ENCODE measurements at places on chromosomes 1 and 21.

DNA sequence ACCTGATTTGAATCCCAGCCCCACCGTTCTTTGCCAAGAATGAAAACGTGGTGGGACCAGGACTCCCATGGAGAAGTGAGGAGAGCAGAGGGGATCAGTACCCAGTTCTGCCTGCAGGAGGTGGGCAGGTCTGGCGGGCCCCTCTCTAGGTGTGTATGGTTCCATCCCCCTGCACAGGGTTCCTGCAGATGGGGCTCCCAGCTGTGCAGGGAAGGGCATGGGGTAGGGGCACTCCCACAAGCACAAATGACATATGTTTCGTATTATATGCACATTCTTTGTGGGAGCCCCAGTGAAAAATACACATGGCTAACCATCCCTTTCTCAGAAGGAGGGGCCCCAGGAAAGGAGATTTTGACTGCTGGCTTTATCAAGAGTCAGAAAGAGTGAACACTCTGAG is 144.6 kb downstream of the PLPP3 start:
- no peak for DNase-seq

DNA sequence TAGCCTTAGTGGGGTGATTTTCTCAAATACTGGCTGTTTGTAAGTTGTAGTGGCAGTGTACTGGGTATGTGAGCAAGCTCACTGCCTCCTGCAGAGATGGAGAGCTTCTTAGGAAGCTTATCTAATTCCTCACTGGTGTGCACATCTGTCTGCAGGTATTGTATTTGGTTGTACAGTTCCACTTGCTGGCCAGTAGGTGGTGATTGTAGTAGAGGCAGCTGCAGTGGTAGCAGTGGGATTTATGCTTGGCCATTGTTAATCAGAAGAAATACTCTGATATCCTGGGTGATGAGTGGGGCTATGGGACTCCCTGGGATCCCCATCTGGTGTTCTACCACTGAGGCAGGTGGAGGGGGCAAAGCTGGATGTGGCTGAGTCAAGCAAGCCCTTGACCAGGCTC is 276.1 kb upstream of the SPAG17 start:
- no peak for DNase-seq

- no peak for DNase-seq
These were observed 72.6 kb upstream of the TRABD2B start for GRCh38 chr1:48069662-48070395.

DNA sequence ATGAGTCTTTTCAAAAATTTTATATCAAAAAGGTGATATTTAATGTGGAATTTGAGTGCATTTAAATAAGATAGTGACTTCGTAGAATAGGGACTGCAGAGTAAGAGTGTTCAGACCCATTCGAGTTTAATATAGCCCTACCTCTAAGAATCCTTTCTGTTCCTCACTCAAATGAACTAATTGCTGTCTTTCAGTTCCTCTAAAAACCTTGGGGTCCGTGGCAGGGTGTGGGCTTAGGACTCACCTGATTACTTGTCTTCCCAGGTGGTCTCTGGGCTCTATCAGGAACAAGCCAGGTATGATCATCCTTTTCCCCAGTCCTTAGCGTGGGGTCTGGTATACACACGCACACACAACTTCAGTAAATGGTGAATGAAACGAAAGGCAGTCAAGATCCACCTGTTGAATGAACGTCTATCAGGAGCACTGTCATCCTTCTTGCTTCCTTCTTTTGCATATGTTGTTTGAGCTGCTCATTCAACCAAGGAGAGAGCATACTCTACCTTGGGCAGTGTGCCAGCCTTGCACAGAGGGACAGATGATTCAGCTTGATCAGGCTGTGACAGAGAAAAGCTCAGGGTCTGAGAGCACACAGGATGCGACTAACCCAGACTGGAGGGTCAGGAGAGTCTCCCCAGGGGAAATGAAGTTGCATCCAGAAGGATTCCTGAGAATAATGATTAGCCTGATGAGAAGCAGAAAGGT is 1.2 kb upstream of the RNF11 start:
- DNase-seq = no peak

DNA sequence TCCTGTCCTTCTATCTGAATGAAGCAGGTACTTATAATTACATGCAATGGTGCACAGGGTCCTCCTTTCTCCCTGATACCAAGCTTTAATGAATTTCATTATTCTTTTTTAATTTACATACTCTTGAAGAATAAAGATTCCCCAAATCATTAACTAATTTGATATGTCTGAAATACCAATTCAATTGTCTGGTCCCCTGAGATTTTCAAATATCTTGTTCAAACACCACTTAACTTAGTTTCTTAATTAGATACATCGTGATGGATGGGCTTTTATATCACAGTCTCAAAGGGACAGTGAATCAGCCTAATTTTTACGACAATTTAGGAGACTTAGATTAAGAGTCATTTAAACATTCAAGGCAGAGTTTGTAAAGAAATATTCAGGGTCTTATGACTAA is 1054.6 kb downstream of the PLA2G4A start:
- DNase-seq = no peak

DNA sequence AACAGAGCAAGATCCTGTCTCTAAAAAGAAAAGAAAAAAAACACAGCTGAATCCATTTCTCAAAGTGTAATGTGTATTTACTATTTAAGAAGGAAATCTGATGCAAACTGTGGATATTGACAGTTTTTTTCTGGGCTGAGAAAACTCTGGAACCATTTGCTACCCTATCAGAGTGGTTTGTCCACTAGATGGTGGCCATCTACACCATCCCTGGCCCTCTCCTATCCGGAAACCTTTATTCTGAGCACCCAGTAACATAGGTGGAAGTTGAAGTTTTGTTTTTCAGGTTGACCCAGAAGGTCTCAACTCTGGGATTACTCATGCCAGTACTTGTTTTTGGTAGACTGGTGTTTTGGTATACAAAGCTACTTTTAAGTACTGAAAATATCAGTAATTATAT is 20.2 kb downstream of the ECHDC2 start:
- no peak for DNase-seq

DNA sequence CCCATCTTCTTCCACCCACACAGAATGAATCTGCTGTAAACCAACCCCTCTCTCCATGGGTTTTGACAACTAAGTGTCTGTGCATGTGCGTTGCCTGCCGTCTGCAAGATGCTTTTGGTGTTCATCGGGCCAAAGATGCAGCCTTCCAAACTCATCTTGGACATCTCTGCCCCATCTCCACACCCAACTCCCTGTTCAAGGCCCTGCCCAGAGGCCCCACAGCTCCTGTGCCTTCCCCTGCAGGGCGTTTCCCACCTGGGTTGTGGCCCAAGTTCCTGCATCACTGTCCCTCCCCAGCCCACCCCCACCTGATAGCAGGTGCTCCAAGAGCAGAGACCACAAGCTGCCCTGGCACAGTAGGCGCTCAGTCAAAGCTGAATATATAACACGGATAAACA is 103.2 kb downstream of the BCAR3 start:
- DNase-seq = no peak

DNA sequence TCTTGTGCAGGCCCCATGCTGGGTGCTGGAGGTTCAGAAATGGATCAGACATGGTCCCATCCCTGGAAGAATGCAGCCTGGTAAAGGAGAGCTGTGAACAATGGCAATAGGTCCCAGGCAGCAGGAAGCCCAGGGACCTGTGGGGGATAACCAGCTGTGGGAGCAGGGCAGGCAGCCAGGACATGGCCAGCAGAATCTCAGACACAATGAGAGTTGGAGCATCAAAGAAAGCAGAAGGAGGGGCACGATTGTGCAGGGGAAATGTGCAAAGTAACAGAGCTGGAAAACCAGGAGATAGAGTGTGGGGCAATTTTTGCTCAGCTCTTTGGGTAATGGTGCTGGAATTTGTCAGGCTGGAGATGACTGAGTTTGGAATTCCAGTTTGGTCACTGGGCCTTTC is 44.3 kb downstream of the C8B start:
- no peak for DNase-seq

- DNase-seq = no peak
These were observed 216.7 kb upstream of the HOOK1 start for GRCh38 chr1:59598120-59598440.

- DNase-seq = no peak
These were observed 55.8 kb upstream of the SSBP3 start for GRCh38 chr1:54461731-54462596.

DNA sequence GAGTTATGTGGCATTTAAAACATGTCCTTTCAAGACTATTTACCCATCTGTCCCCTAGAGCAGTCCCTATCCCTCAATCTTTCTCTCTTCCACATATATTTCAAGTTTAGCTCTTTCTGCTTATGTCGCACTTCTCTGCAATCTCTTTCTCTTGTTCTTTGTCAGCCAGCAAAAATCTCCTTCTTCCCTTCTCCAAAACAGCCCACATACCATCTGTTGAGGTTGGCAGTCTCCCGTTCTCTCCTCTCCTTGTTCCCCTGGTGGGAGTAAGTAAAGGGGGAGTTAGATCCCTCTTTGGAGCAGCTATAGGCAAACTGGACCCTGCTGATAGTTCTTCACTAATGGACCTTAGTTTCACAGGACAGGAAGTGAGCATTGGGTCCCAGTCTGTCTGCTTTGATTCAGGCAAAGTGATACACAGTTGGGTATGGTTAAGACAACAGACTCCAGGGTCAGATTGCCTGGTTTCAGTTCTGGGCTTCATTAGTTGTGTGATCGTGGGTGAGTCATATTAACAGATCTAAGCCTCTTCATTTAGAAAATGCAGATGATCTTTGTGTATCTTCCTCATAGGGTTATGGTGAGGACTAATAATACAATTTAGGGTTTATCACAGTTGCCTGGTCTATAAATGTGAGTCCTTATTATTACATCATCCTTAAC is 19.7 kb downstream of the BRINP2 start:
- DNase-seq = no peak

- DNase-seq = no peak
These were observed 21.2 kb downstream of the OVGP1 start for GRCh38 chr1:111406321-111406768.

DNA sequence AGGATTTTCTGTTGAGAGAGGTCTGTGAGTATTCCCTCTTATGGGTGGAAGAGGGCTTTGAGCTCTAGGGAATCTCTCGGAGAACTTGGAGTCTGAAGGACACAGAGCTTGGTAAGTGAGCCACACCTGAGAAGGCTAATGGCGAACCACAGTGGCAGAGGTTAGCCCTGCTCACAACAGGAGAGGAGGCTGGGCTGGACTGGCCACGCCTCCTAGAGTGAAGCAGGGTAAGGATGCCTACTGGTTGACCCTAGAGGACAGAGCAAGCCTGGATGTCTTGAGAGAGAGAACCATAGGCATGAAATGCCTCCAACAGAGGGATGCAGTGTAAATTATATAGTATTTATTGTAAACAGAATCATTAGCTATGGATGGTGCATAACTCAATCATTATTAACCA is 232.6 kb downstream of the PCP4 start:
- DNase-seq = no peak
